Esophagus mucosa (tissue), 1 donor: ENCODE measurements at places on chromosomes 7 and 10. TPM values are rescaled to one million over a fixed set of nuclear protein-coding genes. Genes with fewer than 3 reads are reported as not detected.

The CALD1 gene
- total RNA-seq = 46.1 TPM

The CNTNAP2 gene
- total RNA-seq = 1.2 TPM

The CLDN4 gene
- 149 TPM for total RNA-seq

The TMEM236 gene
- 0.16 TPM for total RNA-seq

The DNAJC12 gene
- 0.16 TPM for total RNA-seq

The HOXA10 gene
- total RNA-seq = 1.1 TPM

The PKD2L1 gene
- total RNA-seq = not detected

The TMEM270 gene
- total RNA-seq = not detected

The ZNF736 gene
- total RNA-seq = 4.2 TPM

The PNLIPRP2 gene
- total RNA-seq = not detected

The GJD4 gene
- not detected for total RNA-seq

The RARRES2 gene
- 7.5 TPM for total RNA-seq

The LIPN gene
- total RNA-seq = 1.4 TPM

DNA sequence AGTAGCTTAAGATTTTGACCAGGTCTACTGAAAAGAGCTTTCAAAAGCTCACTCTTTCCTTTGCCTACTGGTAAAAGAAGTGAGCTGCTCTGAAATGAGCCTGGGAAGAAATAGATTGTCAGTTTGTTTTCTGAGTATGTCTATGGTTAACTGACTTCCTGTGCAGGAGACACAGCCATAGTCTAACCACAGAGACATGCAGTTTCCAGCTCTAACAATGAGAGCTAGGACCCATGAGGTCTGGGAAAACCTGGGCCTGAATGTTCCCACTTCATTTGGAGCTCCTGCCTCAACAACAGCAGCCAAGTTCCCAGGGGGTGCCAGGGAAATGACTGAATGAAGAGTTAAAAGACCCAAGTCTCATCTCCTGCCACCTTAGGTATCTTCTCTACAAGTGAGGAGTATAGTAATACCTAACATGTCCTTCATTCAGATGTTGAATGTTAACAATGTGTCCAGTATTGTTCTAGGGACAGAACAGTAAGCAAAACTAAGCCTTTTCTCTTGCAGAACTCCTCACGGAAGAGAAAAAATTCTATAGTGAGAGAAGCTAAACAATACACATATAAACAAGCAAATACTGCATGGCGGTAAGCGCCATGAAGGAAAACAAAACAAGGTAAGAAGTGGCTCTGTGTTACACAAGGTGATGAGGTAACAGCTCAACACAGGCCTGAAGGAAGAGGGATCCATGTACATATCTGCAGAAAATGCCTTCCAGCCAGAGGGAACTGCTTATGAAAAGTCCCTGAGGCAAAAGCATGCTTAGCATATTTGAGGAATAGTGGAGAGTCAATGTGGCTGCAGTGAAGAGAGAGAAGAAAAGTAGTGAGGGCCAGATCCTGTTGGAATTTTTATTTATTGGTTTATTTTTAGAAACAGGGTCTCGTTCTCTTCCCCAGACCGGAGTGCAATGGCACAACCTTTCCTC is 26.4 kb upstream of the ANKRD1 start:
- ATAC-seq = no peak

- ATAC-seq = peak; percentile 94
Measured at GRCh38 chr7:39535720-39536119, 30.5 kb upstream of the YAE1 start.

GRCh38 chr7:25481891-25482290 is 253.6 kb upstream of the NPVF start:
- no peak for ATAC-seq

GRCh38 chr10:89566992-89567391 is 31.6 kb upstream of the SLC16A12 start:
- ATAC-seq = no peak

DNA sequence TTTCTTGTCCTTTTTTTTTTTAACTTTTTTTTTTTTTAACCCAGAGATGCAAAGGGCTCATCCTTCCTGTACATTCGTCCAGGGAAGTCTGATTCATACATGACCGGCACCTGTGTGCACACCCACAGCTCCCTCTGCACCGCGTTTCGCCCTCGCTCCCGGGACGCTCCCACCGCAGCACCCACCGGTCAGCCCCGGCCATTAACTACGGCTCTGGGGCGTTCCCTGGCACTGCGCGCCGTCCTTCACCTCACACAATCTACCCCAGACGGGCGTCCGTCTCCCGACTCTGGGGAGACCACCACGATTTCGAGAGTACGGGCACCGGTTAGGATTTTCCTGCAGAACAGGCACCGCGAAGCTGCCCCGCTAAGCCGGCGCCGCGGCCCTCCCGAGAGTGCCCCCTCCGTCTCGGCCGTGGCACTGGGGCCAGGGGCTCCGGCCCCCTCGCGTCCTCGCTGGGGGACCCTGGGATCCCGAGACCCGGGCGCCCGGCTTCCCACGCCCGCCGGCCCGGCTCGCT is 452 bp downstream of the ATE1 start:
- ATAC-seq = peak; percentile 87

- no peak for ATAC-seq
Measured at GRCh38 chr10:25831080-25831479, 102.9 kb upstream of the MYO3A start.

GRCh38 chr10:45373576-45374349 is at the start of gene ALOX5:
ALOX5 (plus strand) TSS chr10:45374216; CDS start chr10:45374280, 64 bp downstream.
- peak; percentile 61 for ATAC-seq

GRCh38 chr7:98211221-98211675 is at the start of gene BHLHA15:
BHLHA15 (plus strand) TSS chr7:98211439; CDS start chr7:98212310, 871 bp downstream.
- no peak for ATAC-seq

DNA sequence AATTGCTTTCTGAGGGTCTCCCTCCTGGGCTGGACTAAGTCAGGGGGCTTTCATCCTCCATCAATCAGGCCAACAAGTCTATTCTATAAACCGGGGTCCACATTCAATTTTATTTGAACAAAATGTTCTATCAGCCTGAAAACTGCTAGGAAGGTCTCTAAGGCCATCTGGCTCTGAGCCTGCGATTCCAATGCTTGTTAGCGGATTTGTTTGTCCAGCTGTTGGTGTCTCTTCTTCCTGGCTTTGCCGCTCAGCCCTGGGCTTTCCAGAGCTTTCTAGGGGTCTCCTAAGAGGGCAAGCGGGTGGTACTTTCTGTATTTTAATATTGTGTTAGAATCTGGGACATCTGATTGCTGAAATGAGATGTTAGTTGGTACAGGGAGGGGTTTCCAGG is 136.7 kb downstream of the VIPR2 start:
- ATAC-seq = no peak

- peak; percentile 10 for ATAC-seq
Measured at GRCh38 chr10:102066399-102067088, 1.4 kb downstream of the HPS6 start.

- no peak for ATAC-seq
Measured at GRCh38 chr10:23604613-23605012, 165.7 kb downstream of the OTUD1 start.

GRCh38 chr7:138753150-138753518 is 44.7 kb upstream of the TMEM213 start:
- ATAC-seq = no peak

DNA sequence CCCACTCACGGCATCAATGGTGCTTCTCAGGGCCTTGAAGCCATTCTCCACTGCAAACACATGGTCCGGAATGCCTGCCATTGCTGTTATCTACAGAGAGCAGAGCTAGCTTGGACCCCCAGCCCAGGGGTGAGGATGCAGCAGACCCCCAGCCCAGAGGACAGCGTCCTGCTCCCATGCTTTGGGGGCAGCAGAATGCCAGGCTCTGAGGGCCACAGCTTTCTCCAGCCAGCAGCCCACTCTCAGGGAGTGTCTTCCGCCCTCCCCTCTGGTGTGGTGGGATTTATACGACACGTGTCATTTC is 48.1 kb upstream of the MSMB start:
- ATAC-seq = no peak

GRCh38 chr7:19707240-19707639 is 1.6 kb downstream of the POLR1F start:
- no peak for ATAC-seq

DNA sequence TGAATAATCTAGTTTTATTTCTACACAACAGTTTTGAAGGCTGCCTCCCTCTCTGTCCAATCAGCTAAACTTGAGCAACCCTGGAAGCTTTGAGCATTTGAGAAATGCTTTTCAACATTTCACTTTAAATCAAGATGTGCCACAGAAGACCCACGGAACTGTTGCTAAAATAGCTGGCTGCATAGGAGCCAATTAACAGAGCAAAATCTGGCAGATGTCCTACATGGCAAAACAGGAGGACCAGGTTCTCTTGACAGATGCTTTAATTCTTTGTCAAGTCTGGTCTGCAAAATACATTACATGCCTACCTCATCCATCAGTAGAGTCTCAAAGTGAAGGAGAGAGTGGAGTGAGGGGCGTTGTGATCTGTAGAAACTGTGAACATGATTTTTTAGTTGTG is 185.9 kb downstream of the DPY19L1 start:
- ATAC-seq = no peak

DNA sequence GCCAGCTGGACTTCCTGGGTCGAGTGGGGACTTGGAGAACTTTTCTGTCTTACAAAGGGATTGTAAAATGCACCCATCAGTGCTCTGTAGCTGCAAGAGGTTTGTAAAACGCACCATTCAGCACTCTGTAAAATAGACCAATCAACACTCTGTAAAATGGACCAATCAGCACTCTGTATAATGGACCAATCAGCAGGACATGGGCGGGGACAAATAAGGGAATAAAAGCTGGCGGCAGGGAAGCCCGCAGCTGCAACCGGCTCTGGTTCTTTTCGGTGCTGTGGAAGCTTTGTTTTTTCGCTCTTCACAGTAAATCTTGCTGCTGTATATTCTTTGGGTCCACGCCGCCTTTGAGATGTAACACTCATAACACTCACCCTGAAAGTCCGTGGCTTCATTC is 151.9 kb downstream of the GALNT17 start:
- ATAC-seq = no peak

DNA sequence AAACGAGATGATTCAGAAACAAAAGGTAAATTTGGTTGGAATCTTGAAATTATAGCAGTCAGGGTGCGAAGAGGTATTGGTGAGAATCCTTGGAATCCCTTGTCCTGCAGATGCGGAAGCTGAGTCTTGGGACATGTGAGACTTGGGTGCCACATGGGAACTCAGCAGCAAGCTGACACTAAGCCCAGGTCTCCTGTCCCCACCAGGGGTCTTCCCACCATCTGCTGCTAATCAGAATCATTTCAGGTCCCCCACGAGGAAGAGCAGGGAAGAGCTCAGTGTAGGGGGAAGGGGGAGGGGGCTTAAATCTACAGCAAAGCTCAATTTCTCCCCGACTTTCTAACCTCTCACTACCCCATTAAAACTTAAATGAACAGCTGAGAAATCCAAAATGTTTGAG is 126.1 kb upstream of the BMPER start:
- ATAC-seq = no peak

GRCh38 chr7:138064856-138065357 is 11.4 kb upstream of the AKR1D1 start:
- no peak for ATAC-seq
